ENCODE measurements at places on chromosomes 6 and 20. TPM values are rescaled to one million over a fixed set of nuclear protein-coding genes. Genes with fewer than 3 reads are reported as not detected.

GGTLC1 gene
- not detected for polyA plus RNA-seq

PRKN gene
- 0.48 TPM for polyA plus RNA-seq

ACTL10 gene
- polyA plus RNA-seq: 2.8 TPM

PTCHD4 gene
- 0.07 TPM for polyA plus RNA-seq

DNA sequence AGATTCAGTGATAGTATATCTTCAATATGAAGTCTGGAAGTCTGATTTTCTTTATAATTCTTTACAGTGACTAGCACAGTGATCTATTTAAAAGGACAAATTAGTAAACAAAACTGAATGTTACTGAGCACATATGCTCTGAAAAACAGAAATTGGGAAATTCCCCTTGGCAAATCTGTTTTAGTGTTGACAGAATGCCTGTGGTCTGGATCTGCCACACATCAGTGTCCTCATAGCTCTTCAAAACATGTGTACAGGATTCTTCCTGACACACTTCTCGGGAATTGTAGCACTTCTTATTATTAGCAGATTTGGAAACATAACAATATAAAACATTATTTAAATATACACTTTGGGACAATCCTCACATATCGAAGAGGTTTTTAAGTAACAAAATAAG, 354.3 kb downstream of the COL12A1 start:
- DNase-seq: no peak

DNA sequence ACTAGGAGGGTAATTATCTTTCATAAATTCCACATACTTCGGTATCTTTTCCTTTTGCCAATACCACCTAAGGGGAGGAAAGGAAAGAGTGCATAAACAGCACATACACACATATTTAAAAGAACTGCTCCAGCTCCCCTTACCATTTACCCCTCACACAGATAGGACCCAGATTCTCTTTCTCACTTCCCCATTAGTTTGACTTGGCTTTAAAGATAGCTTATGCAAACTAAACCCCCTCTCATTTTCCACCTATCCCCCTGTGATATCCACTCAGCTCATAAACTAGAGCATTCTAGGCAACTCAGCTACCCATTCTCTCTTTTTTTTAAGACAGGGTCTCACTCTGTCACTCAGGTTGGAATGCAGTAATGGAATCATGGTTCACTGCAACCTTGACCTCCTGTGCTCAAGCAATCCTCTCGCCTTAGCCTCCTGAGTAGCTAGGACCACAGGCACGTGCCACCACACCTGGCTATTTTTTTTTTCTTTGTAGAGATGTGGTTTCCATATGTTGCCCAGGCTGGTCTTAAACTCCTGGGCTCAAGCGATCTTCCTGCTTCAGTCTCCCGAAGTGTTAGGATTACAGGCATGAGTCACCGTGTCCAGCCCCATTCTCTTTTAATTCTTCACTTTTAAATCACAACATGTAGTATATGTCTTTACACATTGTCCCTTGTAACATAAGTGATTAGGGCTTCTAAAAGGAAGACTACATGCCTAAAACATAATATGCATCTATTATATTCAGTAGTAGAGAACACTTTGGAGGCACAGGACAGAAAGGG, 4.0 kb downstream of the FUCA2 start:
- DNase-seq: no peak

DNA sequence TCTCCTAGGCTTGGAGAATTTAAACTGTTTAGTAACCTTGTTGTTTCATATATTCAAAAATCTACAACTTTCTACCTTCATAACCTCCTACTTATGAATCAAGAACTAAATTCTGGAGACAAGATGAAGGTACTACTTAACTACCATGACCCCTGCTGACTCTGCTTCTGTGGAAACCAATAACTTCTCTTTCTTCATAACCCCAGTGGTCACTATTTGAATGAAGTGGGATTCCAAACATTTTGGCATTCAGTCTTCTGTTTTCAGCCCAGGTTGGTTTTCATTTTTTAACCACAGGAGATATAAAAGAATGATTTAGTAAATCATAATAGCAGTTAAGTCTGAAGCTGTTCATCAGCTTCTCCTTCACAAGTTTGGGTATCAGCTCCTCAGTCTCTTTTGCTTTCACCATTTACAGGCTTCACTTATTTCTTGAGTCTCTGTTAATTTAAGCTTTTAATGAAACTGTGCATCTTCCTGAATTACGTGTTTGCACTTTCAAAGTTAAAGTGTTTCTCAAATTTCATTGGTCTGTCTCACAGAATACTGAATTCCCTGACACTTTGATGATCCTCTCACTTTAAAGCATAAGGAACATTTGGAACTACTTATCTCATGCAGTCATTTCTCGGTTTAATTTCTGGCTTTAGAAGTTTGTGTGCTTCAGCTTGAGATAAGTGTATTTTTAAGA, 9.5 kb downstream of the SENP6 start:
- no peak for DNase-seq

- no peak for DNase-seq
These were observed 982 bp downstream of the DNAJC5 start for GRCh38 chr20:63895952-63896263.

DNA sequence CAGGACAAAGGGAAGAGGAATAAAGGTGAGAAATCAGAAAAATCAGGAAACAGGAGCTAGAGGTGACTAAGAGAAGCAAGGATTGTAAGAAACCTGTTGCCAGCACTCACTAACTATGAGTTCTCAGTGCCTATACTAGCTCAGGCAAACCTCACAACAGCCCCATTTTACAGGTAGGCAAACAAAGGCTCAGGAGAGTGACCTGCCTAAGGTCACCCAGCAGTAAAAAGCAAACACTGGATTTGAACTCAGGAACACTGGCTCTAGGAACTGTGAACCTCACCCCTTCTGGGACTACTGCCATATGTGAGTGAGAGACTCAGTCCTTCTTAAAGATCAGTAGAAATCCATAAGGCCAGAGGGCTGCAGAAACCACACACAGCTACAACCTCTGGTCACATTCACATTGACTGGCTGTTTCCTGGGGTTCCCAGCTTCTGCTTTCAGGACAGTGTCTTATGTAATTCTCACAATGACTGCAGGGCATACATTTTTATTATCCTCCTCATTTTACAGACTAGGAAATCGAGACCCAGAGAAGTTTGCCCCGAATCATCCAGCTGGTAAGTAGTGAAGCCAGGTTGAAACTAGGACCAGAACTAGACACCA, 80.7 kb upstream of the MAFB start:
- DNase-seq: no peak

DNA sequence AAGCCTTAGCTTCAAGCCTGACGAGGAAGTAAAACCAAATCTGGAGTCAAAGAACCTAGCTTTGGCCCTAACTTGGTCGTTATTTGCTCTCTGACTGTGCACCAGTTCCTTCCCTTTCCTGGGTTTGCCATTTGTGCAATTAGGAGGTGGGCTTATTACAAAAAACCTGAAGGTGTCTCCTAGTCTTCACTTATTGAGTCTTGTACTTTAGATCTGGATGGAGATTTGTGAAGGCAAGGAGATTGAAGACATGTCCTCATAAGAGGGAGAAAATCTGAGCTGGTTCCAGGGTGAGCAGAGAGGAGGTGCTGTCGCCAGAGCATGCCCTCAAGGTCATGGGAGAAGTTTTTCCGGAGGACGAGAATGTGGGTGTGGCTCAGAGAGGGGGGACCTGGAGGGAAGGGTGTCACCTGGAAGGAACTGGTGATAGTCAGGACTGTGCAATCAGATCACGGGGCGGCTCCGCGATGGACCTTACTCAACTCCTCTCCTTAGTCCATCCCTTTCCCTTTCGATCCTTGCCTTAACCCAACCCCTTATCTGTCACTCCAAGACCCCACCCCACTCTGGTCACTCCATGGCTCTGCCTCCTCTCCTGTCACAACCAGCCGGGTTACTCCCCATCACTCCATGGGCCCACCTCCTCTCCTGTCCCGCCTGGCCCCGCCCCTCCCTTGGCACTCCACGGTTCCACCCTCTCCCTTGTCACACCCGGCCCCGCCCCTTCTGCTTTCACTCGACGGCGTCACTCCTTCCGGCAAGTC, 588 bp upstream of the ACSS2 start:
- DNase-seq: no peak

- DNase-seq: no peak
These were observed 87.7 kb upstream of the MAFB start for GRCh38 chr20:40776466-40777457.

DNA sequence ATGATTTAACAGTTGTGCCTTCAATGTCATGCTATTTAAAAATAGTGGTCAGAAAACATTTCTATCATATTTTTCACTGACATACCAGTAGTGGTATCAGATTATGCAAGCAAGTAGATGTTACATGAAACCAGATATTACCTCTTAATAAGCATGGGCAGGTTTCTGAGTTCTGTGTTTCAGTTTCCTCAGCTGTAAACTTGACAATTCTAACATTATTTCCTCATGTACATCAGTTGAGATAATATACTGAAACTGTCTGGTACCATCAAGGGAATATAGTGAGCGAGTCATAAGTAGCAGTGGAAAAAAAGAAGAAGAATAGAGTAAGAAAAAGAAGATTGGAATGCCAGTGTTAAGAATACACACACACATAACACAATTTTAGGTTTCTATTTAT, 477.9 kb upstream of the MANEA start:
- no peak for DNase-seq

GRCh38 chr20:63309261-63310071, 16.5 kb downstream of the COL20A1 start:
- DNase-seq: no peak

- no peak for DNase-seq
These were observed 19.8 kb upstream of the ENPP1 start for GRCh38 chr6:131787766-131788712.

GRCh38 chr20:33387177-33387576, 14.1 kb downstream of the CDK5RAP1 start:
- no peak for DNase-seq

GRCh38 chr6:21998582-21998981, 298.3 kb downstream of the PRL start:
- no peak for DNase-seq

Data from thymus (tissue), 14 donors.